ENCODE measurements at places on chromosomes 3 and 15.

GRCh38 chr15:38127306-38127771 is 125.3 kb upstream of the SPRED1 start:
- peak; percentile 66 for DNase-seq

DNA sequence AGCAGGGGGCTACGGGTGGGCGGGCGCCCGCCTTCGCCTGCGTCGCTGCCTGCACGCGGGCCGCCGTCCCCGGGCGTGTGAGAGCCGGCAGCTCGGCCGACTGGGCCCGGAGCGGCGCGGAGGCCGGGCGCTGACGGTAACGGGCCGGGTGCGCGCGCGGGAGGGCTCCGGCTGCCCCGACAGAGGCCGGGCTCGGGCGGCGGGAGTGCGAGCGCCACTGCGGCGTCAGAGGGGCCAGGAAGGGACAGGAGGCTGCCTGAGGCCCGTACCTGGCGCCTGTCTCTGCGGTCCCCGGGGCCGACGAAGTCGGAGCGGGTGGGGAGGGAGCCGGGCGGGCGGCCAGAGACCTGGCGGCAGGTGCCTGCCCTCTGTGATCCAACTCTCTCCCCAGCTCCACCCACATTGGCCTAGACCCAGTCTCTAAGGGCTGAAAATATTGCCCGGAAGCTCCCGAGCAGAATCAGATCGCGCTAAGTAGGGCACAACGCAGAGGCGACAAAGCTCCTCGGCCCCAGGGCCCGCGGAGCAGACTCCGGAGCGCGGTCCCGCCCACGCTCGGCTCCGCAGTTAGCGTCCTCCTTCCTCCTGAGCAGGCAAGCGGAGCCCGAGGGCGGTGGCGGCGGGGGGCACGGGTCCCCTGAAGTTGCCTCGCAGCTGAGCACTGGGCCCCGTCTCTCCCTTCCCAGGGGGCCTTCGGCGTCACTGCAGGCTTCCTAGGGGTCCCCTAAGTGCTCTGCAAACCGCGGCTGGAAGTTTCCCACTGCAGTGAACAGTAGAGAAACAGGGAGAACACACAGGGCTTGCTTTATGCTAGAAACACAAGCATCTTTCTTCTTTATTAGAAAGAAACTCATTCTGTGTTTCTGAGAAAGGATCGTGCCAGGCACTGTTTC is at the start of gene MAN2A2:
Gene MAN2A2, plus strand, starts transcription at position 463 of the 893 bp plus-strand sequence. CDS start 906 bp downstream, outside the sequence.
- peak; percentile 31 for DNase-seq

DNA sequence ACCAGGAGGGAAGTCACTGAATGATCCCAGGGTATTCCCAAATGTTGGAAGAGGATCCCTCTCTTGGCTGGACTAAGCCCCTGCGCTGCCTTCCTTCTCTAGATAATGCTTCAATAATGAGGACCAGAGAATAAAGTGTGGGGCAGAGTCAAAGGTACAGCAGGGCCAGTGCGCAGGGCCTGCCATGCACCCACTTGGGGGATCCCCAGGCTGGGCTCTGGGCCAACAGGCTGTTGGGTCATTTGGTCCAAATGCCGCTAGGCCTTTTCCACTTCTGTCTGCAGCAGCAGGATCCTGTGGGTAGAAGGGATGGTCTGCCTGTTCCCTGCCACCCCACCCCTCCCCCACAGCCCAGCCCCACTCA is 5.7 kb upstream of the CLK3 start:
- no peak for DNase-seq

DNA sequence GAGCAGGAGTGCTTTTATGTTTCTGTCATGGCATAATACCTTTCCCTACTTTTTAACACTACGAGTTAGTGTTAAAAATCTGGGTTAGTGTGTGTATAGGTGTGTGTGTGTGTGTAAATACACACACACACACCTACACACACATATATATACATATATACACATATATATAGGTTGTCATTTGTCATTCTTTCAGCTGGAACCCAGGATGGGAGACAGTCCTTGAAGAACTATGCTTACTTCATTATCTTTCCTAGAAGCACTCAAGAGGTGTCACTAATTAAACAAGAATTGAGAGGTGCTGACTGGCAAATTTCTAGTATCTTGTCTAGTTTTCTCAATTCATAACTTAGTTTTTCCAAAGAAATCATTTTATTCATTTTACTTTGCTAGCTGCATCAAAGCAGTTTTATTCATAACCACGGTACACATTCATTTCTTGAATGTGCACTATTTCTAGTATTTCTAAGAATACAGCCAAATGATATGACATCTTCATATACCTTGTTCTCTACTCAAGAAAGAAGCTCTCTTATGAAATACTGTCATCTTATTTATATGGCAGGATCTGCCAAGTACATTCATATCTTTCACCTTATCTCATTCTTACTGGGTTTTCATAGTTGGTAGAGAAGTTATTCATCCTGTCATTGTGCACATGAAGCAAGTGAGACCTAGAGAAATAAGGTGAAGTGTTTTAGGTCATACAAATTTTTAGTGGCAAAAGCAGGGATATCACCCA is 46.6 kb downstream of the ISL2 start:
- DNase-seq = no peak

DNA sequence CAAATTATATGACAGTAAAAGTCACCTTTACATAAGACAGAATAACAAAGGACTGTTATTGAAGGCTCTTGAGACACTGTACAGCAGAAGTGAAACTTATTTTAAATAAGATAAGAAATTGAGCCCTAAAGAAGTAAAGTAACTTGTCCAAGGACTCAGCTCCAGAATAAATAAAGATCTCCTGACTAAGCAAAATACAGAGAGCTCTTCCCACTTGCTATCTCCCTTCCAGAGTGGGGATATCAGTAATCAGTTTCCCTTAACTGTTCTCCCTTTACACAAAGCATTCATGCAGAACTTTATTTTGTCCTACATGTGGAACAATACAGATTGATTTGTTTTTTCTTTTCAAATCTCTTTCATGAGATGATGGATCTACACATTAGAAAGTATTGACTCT is 129.5 kb upstream of the BHLHE40 start:
- DNase-seq = no peak

- DNase-seq = no peak
Measured at GRCh38 chr15:66644869-66645268, 57.2 kb upstream of the SMAD6 start.

GRCh38 chr3:187359798-187360486 is 8.2 kb upstream of the RTP4 start:
- DNase-seq = no peak

- no peak for DNase-seq
Measured at GRCh38 chr3:125433091-125433534, 58.0 kb upstream of the ZNF148 start.

GRCh38 chr3:49173116-49173791 is 1.9 kb downstream of the KLHDC8B start:
- DNase-seq = no peak

GRCh38 chr3:71653414-71653807 is 69.9 kb upstream of the FOXP1 start:
- DNase-seq = no peak

- no peak for DNase-seq
Measured at GRCh38 chr3:42946050-42946449, 33.1 kb upstream of the GASK1A start.

DNA sequence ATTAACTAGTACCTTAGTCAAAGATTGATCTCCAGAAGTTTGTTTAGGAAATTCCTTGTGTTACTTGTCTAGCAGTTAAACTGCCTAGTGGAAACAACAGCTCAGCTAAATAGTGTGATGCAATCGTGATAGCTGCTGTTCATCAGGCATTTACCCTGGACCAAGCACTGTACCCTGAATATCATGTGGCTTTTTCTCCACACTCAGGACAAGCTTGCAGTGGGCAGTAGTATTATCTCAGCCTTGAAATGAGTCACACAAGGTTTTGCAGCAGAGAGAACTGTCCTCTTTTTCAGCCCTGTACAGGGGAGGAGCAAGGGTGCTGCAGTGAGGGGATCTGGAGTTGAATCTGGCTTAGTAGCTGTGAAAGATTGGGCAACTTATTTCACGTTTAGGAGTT is 208.4 kb downstream of the TP63 start:
- DNase-seq = peak; percentile 75

DNA sequence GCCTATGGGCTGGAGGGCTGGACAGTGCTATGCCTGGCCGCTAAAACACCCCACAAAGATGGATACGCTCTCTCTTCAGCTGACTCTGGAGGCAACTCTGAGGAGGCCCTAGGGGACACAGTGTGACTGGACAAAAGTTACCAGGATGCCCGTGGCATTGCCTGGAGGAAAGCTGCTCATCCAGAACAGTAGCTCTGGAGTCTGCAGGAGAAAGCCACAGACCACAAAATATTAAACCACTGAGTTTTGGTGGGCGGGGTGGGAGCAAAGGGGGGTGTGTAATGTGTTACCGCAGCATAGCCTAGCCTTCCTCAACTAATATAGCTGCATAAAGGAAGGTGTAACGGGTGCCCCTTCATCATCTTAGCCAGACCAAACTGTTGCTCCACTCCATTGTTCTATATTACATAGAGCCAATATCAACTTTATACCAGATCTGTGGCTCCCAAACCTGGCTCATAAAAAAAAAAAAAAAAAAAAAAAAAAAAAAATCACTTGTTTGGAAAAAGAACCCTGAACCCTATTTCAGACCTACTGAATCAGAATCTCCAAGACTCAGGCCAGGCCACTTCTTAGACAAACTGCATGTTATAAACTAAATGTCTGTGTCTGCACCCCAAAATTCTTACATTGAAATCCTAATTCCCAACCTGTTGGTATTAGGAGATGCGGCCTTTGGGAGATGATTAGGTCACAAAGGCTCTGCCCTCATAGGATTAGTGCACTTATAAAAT is 132.6 kb downstream of the TNIK start:
- peak; percentile 82 for DNase-seq

DNA sequence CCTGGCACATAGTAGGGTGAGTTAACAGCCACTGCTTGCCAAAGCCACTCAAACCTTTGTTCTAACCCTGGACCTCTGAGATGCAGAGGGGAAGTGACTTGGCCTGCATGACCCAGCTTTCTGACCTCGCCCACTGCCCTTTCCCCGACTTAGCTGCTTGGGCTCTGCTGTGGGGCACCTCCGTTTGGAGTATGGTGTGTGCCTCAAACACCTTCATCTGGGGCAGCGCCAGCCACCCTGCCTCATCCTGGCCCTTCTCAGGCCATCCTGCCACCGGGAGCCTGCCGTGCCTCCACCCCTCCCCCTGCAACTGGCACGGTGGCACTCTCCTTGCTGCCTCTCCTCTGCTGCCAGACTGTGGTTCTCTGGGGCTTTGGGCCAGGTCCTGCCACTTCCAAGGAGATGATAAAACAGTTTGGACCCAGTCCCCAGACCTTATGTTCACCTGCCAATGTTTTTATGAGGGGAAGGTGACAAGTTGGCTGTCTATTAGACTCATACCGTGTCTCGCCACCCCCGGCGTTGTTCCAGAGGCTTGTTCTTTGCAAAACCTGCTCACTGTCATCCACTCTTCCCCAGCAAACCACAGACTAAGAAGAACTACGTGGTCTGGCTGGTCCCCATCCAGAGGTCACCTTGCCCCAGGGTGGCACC is 32.2 kb downstream of the SLC6A6 start:
- DNase-seq = no peak

GRCh38 chr3:45951946-45952345 is 8.7 kb downstream of the CXCR6 start:
- no peak for DNase-seq

- DNase-seq = no peak
Measured at GRCh38 chr3:41167722-41168497, 31.4 kb upstream of the CTNNB1 start.

DNA sequence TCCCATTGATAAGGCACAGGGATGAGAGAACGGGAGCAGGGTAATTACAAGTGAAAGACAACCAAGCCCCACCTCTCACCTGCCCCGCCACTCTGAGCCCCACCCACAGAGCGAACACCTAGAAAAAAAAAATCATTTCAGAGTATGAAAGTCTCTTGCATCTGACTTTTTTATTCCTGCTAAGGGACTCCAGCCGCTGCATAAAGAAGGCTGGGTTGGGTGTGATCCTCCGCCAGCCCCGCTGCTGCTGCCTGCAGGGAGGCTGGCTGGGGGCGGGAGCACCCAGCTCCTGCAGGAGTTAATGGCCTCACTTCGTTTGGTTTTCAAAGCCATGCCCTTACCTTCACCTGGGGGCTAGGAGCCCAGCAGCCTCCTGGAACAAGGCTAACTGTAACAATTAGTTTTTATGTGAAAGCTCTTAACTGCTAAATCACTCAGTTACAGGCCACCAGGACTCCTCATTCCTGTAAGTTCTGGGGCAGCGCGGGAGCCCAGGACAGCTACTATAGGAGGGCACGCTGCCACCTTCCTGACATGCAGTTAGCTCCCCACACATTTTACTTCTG is 78.0 kb upstream of the SNRPA1 start:
- no peak for DNase-seq

DNA sequence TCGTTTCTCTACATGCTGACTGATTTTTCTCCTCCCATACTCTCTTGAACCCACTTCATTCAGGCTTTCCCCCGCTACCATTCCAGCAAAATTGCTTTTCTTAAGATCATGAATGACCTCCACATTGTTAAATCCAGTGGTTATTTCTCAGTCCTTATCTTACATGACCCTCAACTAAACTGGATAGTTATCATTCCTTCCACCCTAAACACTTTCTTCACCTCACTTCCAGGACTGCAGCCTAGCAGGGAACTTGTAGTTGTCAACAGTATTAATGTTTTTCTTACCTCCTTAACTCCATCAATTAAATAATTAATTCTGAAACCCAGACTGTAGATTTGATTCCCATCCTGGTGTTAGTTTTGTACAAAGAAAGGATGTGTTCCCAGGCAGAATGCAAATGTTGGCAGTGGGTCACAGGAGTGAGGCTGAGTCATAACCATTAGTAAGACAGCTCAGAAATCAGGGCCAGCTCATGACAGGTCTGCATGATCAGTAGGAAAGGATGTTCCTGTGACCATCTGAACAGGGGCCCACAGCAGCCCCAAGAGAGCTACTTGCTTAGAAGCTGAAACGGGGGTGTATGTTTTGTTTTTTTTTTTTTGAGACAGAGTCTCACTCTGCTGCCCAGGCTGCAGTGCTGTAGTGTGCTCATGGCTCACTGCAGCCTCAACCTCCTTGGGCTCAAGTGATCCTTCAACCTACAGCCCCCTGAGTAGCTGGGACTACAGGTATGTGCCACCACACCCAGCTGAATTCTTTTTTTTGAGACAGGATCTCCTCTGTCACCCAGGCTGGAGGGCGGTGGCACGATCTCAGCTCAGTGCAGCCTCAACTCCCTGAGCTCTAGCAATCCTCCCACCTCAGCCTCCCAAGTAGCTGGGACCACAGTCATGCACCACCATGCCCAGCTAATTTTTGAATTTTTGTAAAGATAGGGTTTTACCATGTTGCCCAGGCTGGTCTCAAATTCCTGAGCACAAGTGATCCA is 9.1 kb downstream of the BCL2L10 start:
- DNase-seq = peak; percentile 87

- no peak for DNase-seq
Measured at GRCh38 chr3:189602471-189602870, 28.7 kb upstream of the TP63 start.

DNA sequence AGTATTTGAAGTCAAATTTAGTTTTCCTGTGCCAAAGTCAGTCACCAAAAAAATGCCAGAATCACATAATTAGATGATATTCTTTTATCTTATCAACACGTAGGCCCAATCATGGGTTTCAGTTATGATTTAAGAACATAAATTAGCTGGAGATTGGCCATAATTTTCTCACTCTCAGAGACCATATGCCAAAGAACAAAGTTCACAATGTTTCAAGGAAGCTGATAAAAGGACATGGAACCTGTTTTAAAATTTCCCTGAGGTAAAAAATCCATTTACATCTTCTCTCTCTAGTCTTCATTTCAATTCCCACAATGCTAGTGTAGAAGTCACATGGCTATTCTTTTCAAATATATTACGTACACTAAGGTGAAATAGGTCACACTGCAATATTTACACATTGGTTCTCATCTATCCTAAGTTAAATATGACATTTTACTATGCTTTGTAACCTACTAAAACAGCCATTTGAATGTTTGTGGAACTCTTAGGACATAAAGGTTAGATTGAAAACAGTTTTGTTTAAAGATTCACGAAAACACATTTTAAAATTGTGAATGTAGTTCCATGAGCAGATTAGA is 42.7 kb upstream of the DCUN1D1 start:
- no peak for DNase-seq

Data from RCC 7860 (cell line).